Caco-2 (cell line): ENCODE measurements at places on chromosomes 11 and 22.

DNA sequence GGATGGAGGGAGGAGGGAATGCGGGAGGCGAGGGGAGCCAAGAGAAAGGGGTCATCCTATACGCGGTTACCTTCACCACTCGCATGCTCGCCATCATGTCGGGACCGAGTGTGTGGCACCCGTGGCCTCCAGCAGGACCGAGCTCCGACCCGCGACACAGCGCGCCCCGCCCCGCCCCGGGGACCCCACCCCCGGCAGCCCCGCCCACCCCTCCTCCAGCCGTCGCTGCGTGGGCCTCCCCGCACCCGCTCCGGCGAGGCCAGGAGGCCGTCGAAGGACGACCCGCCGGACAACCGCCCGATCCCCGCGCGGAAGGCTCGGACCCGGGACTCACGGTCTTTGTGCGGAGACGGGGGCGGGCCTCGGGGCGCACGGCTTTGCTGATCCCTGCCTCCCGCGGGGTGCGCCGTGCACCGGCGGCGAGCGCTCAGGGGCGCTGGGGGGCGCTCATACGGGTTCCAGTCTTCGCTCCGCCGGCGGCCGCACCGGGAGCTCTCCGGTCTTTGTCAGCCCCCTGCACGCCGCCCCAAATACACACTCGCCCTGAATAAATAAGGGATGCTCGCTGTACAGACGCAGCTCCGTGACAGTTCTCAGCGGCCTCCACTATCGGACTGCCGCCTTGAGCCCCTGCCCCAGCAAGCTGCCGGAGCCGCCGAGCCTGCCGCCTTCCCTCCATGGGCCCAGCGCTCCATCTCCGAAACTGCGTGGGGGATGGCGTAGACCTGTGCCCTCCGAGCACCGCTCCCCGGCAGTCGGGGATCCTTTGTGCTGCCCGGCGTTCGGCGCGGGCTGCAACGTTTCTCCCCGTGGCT is at the start of gene UBE2L6:
Gene UBE2L6, minus strand, starts transcription at position 158 of the 815 bp plus-strand sequence. Its CDS starts 61 bp downstream, at position 97.
- H3K27me3 ChIP-seq, result no peaks in the 10 kb centered on the region
- H3K4me1 ChIP-seq, result peaks cover 10% of the 10 kb centered on the region; the same call in 1 of the 2 replicates
- peak; percentile 67 for DNase-seq
- peak within 1 kb of the TSS; percentile 54 for H3K4me3 ChIP-seq

DNA sequence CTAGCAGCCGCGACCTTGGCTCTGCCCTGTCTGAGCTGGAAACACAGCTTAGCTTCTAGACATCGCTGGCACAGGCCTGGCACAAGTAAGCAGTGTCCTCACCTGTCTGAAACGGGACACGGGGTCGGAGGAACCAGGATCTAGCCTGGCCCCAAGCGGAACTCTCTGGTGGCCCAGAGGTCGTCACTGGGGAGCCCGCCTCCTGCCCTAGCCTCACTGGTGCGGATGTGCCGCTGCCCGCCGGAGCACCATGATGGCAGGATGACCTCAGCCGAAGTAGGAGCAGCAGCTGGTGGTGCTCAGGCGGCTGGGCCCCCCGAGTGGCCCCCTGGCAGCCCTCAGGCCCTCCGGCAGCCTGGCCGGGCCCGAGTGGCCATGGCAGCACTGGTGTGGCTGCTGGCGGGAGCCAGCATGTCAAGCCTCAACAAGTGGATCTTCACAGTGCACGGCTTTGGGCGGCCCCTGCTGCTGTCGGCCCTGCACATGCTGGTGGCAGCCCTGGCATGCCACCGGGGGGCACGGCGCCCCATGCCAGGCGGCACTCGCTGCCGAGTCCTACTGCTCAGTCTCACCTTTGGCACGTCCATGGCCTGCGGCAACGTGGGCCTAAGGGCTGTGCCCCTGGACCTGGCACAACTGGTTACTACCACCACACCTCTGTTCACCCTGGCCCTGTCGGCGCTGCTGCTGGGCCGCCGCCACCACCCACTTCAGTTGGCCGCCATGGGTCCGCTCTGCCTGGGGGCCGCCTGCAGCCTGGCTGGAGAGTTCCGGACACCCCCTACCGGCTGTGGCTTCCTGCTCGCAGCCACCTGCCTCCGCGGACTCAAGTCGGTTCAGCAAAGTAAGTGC is 871 bp downstream of the SLC35E4 start:
- no peak overlapping the region for H3K27ac ChIP-seq
- H3K4me1 ChIP-seq, result peaks cover 13% of the 10 kb centered on the region
- peak overlapping the region; percentile 54 for H3K4me3 ChIP-seq

DNA sequence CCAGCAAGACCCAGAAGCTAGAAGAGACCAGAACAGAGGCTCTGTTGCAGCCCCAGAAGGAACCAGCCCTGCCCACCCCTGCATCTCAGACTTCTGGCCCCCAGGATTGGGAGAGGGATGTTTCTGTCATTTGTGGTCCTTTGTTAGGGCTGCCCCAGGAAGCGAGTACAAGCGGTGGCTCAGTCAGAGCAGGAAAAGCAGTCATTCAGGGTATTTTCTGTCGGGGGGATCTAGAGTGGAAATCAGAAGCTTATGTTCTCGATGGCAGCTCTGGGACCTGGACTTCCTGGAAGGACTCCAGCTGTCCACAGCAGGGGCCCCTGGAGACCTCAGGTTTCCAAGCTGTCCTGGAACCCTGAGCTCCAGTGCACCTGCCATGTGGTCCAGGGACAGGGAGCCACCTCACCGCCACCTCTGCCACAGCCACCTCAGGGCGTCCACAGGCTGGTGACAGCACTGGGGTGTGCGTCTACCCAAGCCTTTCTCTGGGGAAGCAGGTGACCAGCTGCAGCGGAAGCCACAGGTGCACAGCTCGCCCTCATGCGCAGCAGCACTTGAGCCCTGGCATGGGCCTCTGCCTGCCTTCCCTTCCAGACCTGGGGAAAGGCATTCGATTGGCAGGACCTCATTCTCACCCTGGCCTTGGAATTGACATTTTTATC is 2.6 kb downstream of the KRTAP5-5 start:
- DNase-seq, result no peak
- H3K27me3 ChIP-seq, result peaks cover 1% of the 10 kb centered on the region; the same call in 1 of the 2 replicates
- no peak overlapping the region for H3K27ac ChIP-seq
- H3K36me3 ChIP-seq, result no peaks in the 10 kb centered on the region
- no peak overlapping the region for H3K4me3 ChIP-seq

DNA sequence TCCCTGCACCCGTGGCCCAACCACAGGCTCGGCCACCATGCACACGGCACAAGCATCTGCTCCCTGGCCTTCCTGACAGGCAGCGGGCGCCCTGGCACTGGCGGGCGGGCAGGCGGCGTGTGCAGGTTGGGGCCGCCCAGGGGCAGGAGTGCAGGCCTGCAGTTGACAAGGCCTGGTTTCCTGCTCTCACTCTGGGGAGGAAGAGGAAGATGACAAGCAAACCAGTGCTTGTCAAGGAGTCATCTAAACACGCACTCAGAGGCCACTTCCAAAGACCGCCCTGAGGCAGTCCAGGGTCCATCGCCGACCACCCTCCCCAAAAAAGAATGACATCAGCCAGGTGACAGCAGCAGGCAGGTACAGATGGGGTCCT is 65.3 kb upstream of the LINC01488 start:
- peaks cover 19% of the 10 kb centered on the region for H3K4me1 ChIP-seq
- H3K27me3 ChIP-seq, result no peaks in the 10 kb centered on the region
- H3K36me3 ChIP-seq, result no peaks in the 10 kb centered on the region
- H3K27ac ChIP-seq, result no peak overlapping the region
- no peak overlapping the region for H3K4me3 ChIP-seq

DNA sequence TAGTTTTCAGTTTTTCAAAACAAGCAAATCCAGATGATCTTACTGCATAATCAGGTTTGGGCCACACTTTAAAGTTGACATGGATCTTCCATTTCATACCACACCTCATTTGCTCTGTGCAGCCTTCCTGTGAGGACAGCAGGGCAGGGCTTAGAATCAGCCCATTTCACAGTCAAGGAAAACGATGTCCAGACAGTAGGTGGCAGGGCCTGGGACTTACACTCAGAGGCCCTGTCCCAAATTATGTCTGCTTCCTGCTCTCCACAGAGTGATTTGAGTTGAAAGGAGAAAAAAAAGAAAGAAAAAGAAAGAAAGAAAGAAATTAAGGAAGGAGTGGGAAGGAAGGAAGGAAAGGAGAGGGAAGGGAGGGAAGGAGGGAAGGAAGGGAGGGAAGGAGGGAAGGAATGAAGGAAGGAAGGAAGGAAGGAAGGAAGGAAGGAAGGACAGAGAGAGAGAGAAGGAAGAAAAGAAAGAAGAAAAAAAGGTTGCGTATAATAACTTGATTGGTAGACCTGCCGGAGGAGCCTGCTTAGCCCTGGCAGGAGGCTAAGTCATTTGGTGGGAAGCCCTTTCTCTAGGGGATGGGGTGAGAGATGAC is 23.6 kb downstream of the TSKU start:
- H3K4me1 ChIP-seq, result peaks cover 12% of the 10 kb centered on the region
- no peaks in the 10 kb centered on the region for H3K27me3 ChIP-seq
- H3K27ac ChIP-seq, result no peak overlapping the region
- H3K4me3 ChIP-seq, result no peak overlapping the region
- peak; percentile 17 for DNase-seq

GRCh38 chr22:44618400-44618799 is 83.6 kb upstream of the PRR5 start:
- no peaks in the 10 kb centered on the region for H3K36me3 ChIP-seq
- H3K4me3 ChIP-seq, result no peak overlapping the region
- H3K4me1 ChIP-seq, result no peaks in the 10 kb centered on the region
- DNase-seq, result no peak
- no peaks in the 10 kb centered on the region for H3K27me3 ChIP-seq
- no peak overlapping the region for H3K27ac ChIP-seq
